ENCODE measurements at places on chromosomes 6 and 20. TPM values are rescaled to one million over a fixed set of nuclear protein-coding genes. Genes with fewer than 3 reads are reported as not detected.

ENPP5 gene
- 22.9 TPM for polyA plus RNA-seq

KCNB1 gene
- polyA plus RNA-seq, result 0.26 TPM

CARMIL1 gene
- polyA plus RNA-seq, result 22.3 TPM

DPPA5 gene
- not detected for polyA plus RNA-seq

GLP1R gene
- 0.13 TPM for polyA plus RNA-seq

CENPW gene
- polyA plus RNA-seq, result 2.6 TPM

APOBEC2 gene
- polyA plus RNA-seq, result not detected

Measured in kidney (tissue), 22 donors.